OCI-LY7 (cell line): ENCODE measurements at places on chromosomes 12 and 14.

DNA sequence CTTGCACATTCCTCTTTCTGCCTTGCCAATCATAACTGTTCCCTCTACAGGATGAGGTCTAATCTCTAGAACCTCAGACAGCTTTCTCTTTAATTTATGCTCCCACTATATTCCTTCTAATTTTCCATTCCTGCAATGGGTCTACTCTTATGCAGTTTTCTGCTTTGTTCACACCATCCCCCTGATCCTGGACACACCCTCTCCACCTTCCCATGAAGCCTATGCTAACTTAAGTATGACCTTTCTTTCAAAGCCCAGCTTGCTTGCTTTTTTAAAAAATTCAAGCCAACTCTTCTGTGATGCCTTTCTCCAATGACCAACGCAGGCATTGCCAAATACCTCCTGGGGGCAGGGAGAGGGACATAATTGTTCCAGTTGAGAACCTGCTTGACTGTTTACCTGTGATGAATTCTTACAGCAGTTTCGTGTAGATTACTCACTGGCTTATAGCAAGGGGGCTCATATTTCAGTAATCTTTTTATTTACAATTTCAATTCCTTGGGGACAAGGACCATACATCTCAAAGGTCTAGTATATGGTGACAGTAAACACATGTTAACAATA lies 7.8 kb downstream of the SLC38A1 start:
- no peak for DNase-seq

DNA sequence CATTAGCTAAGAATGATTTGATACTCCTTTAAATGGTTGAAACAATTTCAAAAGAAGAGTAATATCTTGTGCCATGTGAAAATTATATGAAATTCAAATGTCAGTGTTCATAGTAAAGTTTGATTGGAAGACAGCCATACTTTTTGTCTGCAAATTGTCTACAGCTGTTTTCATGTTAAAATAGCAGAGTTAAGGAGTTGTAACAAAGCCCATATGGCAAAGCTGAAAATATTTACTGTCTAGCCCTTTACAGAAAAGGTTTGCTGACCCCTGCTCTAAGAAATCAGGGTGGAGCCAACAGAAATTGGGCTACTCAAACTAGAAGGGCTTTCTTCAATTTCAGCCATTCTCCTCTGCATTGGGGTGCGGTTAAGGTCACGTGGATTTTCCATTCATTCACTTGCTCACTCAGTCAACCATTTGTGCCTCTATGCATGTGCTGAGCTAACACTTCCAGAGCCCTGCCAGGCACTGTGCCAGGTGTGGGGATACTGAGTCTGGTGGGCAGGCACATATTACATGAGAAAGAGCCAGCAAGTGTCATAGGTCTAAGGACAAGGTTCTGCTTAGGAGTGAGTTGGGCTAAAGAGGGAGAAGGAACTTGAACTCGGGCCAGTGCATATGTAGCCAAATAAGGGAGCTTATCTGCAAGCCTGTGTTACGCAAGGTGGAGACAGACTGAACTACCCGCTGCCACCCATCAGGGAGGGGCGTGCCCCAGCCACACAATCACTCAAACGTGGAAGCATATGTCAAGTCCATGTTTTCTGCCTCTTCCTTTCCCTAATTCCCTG lies 139.8 kb upstream of the NOS1 start:
- no peak for DNase-seq

DNA sequence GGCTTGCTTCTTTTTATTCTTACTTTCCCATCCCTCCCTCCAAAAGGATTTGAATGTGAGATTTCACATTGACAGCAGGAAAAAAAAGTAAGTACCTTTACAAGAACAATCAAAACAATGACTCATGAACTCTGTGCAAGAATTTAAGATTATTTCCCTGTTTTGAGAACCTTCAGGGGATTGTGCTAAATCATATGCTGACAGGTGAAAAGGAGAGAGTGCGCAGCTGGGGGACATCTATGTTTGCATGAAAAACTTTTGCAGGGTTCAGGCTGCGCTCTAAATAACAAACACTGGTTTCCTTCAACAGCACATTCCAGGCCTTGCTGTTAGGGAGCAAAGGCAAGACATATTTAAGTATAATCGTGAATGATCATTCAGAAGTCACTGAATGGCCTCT lies 27.3 kb downstream of the RERG start:
- DNase-seq: no peak

- DNase-seq: no peak
Observed at GRCh38 chr12:122166422-122167349, 7.3 kb downstream of the IL31 start.

DNA sequence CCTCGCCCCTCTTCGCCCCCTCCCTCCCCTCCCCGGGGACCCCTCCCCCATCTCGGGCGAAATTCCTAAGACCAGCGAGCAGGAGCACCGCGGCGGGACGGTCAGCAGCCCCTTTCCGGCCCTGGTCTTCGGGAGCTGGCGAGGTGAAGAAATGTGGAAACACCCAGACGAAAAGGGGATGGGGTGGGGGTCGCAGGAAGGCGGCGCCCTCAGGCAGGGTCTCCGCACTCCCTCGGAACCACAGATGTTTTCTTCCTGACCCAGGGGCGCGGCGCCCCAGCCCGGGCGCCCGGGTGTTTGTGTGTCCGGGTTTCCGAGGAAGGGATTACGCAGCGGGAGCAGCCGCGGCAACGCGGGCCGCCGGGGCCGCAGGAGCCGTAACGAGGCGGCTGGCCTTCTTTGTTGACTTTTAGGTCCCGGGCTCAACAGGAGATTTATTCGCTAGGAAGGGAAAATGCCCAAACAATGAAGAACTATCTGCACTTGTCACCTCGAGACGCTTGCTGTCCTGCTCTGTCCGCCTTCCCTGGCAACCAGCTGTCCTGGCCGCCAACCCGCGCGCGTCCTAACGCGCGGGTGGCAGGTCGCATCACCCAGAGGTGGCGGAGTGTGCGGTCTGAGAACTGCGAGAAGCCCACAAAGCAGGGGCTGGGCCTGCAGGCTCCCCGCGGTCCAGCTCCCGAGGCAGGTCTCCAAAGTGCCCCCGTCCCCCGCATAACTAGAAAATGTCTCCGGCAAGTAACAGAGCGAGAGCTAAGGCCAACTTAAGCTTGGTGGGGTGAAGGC lies 7.0 kb downstream of the FOXA1 start:
- DNase-seq: no peak
